Nephron progenitor cell (in vitro differentiated cells): ENCODE measurements at places on chromosomes 5 and 9.
A peak's percentile ranks its signal among the peaks of the same experiment; 100 is the strongest.

DNA sequence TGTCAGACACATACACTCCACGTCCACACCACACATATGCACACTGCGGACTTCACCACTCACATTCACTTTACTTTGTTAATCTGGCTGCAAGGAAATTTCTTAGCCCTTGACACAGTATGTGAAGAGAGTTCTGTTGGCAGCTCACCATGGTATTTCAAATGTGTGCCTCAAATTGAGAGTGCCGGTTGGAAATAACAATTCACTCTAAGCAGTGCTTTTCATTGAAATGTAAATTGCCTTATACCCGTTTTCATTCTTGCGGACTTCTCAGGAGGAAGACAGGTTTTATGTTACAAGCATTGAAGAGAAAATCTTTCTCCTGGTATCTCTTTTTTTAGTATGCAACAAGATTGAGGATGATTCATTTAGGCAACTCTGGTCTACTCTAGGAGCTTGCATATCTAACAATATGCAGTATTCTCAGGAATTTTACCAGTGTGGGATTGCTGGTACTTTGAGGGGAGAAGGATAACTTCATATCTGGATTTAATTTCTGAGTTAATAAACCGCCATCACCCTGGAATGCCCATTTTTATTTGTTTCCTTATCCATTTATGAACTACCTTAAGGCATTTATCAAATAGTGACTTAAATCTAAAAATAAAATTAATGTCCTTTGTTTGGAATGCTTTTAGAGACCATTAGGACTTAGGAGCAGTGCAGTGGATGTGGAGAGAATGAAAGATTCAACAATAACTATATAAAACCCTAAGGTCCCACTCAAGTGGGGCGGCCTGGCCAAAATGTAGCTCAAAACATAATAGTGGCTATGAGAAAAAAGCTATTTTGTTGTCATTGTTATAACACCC, 87.0 kb downstream of the IQGAP2 start:
- H3K4me1 ChIP-seq = peaks cover 70% of the 10 kb centered on the region
- H3K27ac ChIP-seq = peak overlapping the region; percentile 90
- H3K27me3 ChIP-seq = no peaks in the 10 kb centered on the region
- peak overlapping the region; percentile 14 for H3K4me3 ChIP-seq

GRCh38 chr5:2167671-2168070, 284.9 kb upstream of the IRX4 start:
- no peaks in the 10 kb centered on the region for H3K36me3 ChIP-seq
- H3K27ac ChIP-seq = no peak overlapping the region
- no peak overlapping the region for H3K4me3 ChIP-seq
- DNase-seq = no peak
- H3K27me3 ChIP-seq = peaks cover 25% of the 10 kb centered on the region
- H3K4me1 ChIP-seq = peaks cover 86% of the 10 kb centered on the region

GRCh38 chr9:127531676-127532075, 80.4 kb downstream of the LRSAM1 start:
- H3K27me3 ChIP-seq = peaks cover 4% of the 10 kb centered on the region
- H3K36me3 ChIP-seq = peaks cover 20% of the 10 kb centered on the region

GRCh38 chr9:68919661-68920060, 94.3 kb downstream of the PRKACG start:
- DNase-seq = no peak
- H3K36me3 ChIP-seq = no peaks in the 10 kb centered on the region
- H3K4me1 ChIP-seq = no peaks in the 10 kb centered on the region
- no peaks in the 10 kb centered on the region for H3K27me3 ChIP-seq
- no peak overlapping the region for H3K4me3 ChIP-seq

GRCh38 chr5:141508798-141509611, 20.1 kb downstream of the PCDHGC5 start:
- peaks cover 95% of the 10 kb centered on the region for H3K4me1 ChIP-seq
- H3K27me3 ChIP-seq = no peaks in the 10 kb centered on the region
- peak; percentile 86 for DNase-seq
- H3K27ac ChIP-seq = peak overlapping the region; percentile 100

DNA sequence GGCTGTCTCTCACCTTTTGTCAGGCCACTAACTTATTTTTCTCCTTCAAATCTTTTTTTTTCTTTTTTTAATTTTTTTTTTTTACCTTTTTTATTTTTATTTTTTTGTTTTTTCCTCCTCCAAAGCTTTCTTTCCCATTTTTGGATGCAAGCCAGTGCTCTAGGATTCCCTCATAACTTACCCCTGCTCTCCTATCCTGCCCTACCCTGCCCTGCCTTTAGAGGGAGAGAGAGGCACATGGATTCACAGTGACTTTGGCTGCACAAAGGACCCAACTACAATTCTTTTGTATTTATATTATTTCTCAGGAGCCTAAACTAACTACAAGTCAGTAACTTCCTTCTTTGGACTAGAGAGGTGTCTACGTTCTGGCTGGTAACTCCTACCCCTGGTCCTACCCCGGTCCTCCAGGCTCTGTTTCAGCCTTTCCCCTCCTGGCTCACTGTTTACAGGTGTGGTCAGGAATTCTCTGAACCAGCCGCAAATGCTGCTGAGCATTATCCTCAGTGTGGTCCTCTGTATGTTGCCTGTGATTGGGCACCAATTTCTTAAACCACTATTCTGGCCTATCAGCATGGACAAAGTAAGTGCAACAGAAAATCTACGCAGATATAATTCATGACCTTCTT, 8.4 kb upstream of the RUSC2 start:
- peaks cover 25% of the 10 kb centered on the region for H3K27me3 ChIP-seq
- H3K27ac ChIP-seq = no peak overlapping the region
- no peaks in the 10 kb centered on the region for H3K36me3 ChIP-seq

- peaks cover 16% of the 10 kb centered on the region for H3K4me1 ChIP-seq
- no peak overlapping the region for H3K4me3 ChIP-seq
- H3K27ac ChIP-seq = peak overlapping the region; percentile 15
Measured at GRCh38 chr5:149372076-149372795, 6.9 kb downstream of the IL17B start.

- H3K4me3 ChIP-seq = no peak overlapping the region
- H3K27ac ChIP-seq = no peak overlapping the region
- H3K27me3 ChIP-seq = peaks cover 5% of the 10 kb centered on the region
- H3K4me1 ChIP-seq = no peaks in the 10 kb centered on the region
- no peak for DNase-seq
Measured at GRCh38 chr5:63456279-63456678, 506.0 kb downstream of the HTR1A start.

- no peak overlapping the region for H3K27ac ChIP-seq
- H3K36me3 ChIP-seq = no peaks in the 10 kb centered on the region
- DNase-seq = no peak
Measured at GRCh38 chr5:147485046-147485445, 24.8 kb downstream of the DPYSL3 start.

DNA sequence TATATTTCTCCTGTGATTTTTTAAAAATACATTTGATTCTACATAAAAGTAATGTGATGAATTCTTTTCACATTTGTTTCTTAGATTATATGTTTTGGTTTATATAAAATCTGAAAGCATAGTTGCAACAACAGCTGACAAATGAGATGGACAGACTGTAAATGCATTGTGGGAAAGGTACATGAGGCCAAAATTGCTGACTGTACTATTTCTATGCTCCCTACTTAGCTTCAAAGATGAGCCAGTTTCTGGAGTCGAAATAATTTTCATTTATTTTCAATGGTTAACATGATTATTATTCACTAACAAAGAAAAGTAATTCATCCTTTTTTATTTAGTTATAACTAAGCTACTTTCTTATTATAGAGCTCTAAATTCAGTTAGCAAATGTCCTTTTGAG, 441.3 kb upstream of the CCNG1 start:
- no peaks in the 10 kb centered on the region for H3K27me3 ChIP-seq
- no peak overlapping the region for H3K27ac ChIP-seq
- DNase-seq = no peak
- H3K4me1 ChIP-seq = no peaks in the 10 kb centered on the region

GRCh38 chr5:1101961-1102713, 9.7 kb downstream of the SLC12A7 start:
- DNase-seq = peak; percentile 76
- no peaks in the 10 kb centered on the region for H3K27me3 ChIP-seq
- H3K36me3 ChIP-seq = no peaks in the 10 kb centered on the region
- H3K4me1 ChIP-seq = peaks cover 80% of the 10 kb centered on the region
- H3K4me3 ChIP-seq = peak overlapping the region; percentile 70

DNA sequence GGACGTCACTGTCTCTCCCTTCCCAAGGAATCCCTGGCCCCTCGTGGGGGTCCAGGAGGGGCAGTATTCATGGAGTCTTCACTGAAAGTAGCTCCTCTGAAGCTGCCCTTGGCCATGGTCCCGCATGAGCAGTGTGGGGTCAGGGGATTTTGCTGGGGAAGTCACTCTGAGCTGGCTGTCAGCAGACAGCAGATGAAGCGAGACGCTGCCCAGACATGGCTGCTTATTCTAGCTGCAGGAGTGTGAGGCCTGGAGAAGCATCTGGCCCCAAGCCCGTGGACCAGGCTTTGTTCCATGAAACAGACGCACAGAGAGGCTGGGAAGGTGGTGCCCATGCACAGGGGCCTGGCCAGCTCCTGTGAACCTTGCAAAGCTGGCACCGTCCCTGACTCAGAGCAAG, 21.5 kb upstream of the ASS1 start:
- no peak overlapping the region for H3K4me3 ChIP-seq
- no peak overlapping the region for H3K27ac ChIP-seq
- peaks cover 6% of the 10 kb centered on the region for H3K36me3 ChIP-seq
- no peak for DNase-seq
- peaks cover 42% of the 10 kb centered on the region for H3K27me3 ChIP-seq
- H3K4me1 ChIP-seq = peaks cover 44% of the 10 kb centered on the region

- no peak overlapping the region for H3K4me3 ChIP-seq
- no peaks in the 10 kb centered on the region for H3K36me3 ChIP-seq
- peaks cover 51% of the 10 kb centered on the region for H3K4me1 ChIP-seq
- peaks cover 13% of the 10 kb centered on the region for H3K27me3 ChIP-seq
Measured at GRCh38 chr5:133267601-133268000, 215.8 kb downstream of the HSPA4 start.

- H3K4me3 ChIP-seq = no peak overlapping the region
- H3K27me3 ChIP-seq = peaks cover 4% of the 10 kb centered on the region
- H3K27ac ChIP-seq = no peak overlapping the region
- no peaks in the 10 kb centered on the region for H3K36me3 ChIP-seq
- no peaks in the 10 kb centered on the region for H3K4me1 ChIP-seq
Measured at GRCh38 chr9:91395106-91395552, 28.5 kb downstream of the NFIL3 start.

DNA sequence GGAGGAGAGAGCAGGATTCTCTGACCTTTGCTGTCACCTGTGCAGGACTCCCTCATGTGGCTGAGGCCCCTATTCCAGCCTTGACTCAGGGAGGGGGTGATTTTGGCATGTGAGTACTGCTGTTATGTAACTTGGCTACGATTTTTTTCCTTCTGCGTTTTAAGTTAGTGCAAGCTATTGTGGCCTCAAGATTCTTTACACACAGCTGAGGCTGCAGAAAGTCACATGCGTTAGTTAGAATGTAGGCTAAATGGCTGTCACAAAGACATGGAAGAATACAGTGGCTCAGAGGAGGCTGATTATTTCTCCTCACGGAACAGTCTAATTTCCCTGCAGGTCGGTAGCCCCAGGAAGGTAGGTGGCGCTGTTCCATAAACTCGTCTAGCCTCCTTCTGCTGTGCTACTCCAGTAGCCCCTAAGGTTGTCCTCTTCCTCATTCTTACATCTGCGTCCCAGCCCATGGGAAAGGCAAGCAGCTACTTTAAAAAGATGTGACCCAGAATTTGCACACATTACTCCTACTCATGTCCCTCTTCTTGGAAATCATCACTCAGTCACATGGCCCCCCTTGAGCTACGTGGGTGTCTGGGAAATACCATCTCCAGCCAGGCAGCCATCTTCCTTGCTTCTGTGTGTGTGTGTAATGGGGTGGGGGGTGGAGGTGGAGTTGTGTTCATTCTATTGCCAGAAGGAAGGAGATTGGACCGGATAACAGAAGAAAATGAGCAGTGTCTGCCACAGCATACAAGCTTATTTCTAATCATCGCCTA, 486.6 kb downstream of the CCDC171 start:
- H3K4me1 ChIP-seq = peaks cover 70% of the 10 kb centered on the region
- no peak for DNase-seq
- H3K27me3 ChIP-seq = no peaks in the 10 kb centered on the region

GRCh38 chr5:109275919-109276318, 133.9 kb downstream of the PJA2 start:
- H3K27ac ChIP-seq = no peak overlapping the region
- no peaks in the 10 kb centered on the region for H3K36me3 ChIP-seq
- H3K27me3 ChIP-seq = peaks cover 9% of the 10 kb centered on the region
- H3K4me3 ChIP-seq = no peak overlapping the region
- no peak for DNase-seq
